Spinal cord (tissue), 10 donors: ENCODE measurements at places on chromosomes 12 and 14.

DNA sequence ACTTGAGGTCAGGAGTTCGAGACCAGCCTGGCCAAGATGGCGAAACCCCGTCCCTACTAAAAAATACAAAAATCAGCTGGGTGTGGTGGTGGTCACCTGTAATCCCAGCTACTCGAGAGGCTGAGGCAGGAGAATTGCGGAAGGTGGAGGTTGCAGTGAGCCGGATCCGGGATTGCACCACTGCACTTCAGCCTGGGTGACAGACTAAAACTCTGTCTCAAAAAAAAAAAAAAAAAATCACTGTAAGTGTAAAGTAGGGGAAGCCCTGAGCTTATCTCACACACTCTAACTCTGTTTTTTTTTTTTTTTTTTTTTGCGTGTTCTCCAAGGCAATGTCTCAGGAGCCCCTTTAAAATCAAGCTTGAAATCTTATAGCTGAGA lies 421 bp upstream of the RBMS2 start:
- no peak for DNase-seq

DNA sequence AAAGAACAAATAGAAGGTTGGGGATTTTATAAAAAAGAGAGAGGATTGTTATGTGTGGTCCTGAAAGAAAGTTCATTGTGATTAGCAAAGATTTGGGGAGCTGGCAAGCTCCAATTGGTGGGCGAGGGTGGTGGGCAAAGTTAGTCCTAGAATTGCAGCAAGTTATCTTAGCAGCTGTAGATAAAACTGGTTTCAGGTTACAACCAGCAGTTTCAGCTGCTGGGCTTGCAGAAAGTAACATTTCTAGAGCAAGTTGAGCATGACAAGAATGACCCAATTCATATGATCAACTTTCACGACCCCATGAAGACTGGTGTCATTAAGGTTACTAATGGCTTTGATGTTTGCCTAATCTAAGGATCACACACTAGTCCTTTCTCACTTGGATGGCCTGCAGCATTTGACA lies 177.9 kb upstream of the NUDT4 start:
- DNase-seq, result no peak

- peak; percentile 24 for DNase-seq
Measured at GRCh38 chr12:79717006-79717405, 26.2 kb upstream of the PAWR start.

DNA sequence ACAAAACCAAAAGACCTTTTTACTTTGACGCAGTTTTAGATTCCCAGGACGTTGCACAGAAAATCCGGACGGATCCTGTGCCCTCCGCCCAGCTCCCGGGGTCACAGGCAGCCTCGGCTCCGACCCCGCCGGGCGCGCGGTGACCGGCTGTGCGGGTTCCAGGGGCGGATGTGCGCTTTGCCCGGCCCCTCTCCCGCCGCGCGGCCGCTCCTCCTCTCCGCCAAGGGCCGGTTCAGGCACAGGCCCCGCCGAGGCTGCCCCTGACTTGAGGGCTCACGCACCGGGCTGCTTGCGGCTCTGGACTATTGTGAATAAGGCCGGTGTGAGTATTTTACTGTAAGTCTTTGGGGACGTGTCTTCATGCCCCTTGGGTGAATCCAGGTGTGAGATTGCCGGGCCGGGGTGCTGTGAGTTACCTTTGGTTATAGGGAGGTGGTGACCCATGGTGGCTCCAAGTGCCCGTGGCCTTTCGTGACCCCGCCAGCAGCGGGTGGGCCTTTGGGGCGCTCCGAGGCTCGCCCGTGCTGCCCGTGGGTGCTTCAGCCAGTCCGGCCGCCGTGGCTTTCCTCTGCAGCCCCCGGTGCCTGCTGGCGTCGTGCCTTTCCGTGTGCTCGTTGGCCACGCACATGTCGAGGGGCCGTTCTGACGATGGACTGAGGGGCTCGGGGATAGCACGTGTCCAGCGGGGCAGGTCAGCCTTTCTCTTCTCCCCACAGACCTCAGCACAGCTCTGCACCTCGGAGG lies 45.9 kb downstream of the NOC4L start:
- no peak for DNase-seq

- no peak for DNase-seq
Measured at GRCh38 chr12:16602412-16602811, 3.5 kb downstream of the LMO3 start.

GRCh38 chr12:69894800-69895383 lies 69.9 kb downstream of the MYRFL start:
- no peak for DNase-seq

DNA sequence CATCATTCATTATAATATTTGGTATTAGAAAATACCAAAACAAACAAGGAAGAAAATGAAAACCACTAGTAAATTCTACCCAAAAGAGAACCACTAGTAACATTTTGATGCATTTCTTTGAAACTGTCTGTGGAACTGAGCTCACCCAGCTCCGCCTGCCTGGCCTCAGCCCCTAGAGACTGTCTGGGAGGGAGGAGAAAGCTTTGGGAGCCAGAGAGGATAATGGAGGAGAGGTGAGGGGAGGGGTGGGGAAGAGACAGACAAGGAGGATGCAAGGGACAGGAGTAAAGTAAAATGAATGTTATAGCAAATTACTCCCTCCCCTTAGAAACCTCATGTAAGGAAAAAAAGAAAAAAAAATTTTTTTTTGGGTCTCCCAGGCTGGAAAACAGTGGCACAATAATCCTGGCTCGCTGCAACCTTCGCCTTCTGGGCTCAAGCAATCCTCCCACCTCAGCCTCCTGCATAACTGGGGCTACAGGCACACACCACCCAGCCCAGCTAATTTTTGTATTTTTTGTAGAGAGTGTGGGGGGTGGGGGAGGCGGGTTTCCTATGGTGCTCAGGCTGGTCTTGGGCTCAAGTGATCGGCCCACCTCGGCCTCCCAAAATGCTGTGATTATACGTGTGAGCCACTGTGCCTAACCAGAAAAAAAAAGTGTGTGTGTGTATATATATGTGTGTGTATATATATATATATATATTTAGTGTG lies 3.2 kb upstream of the MMP19 start:
- DNase-seq, result no peak

GRCh38 chr14:73943083-73943482 lies 6.8 kb downstream of the FAM161B start:
- DNase-seq, result no peak

DNA sequence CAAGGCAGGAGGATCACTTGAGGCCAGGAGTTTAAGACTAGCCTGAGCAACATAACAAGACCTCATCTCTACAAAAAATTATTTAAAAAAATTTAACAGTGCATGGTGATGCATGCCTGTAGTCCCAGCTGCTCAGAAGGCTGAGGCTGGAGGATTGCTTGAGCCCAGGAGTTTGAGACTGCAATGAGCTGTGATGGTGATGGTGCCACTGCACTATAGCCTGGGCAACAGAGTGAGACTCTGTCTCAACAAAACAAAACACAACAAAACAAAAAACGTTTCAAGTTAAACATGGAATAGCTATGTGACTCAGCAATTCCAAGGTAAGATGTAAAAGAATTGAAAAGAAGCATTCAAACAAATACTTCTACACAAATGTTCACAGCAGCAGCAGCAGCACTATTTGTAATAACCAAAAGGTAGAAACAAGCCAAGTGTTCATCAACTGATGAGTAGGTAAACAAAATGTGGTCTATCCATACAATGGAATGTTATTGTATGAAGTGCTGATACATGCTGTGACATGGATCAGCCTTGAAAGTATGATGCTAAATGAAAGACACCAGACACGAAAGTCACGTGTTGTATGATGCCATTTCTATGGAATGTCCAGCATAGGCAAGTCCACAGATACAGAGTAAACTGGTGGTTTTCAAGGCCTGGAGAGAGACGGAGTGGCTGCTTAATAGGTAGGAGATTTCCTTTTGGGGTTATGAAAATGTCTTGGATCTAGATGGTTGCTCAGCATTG lies 31.4 kb downstream of the CFAP251 start:
- no peak for DNase-seq

GRCh38 chr14:75634848-75635247 lies 25.8 kb downstream of the ERG28 start:
- DNase-seq, result no peak

DNA sequence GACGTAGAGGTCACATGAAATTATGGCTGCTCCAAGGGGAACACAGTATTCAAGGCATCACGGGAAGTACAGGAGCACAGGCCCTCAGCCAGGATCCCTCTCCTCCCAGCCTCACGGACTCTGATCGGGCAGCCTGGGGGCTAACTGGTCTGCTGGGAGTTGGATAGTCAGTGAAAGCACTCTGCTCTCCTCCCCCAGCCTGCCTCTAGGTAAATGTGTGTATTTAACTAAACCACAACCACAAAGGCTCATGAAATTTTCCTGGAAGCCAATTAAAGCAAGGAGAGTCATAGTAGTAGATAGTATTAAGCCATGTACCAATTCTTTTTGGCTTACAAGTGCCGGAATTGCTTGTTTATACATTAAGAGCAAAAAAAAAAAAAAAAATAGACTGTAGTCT lies 254.3 kb downstream of the MSRB3 start:
- no peak for DNase-seq

DNA sequence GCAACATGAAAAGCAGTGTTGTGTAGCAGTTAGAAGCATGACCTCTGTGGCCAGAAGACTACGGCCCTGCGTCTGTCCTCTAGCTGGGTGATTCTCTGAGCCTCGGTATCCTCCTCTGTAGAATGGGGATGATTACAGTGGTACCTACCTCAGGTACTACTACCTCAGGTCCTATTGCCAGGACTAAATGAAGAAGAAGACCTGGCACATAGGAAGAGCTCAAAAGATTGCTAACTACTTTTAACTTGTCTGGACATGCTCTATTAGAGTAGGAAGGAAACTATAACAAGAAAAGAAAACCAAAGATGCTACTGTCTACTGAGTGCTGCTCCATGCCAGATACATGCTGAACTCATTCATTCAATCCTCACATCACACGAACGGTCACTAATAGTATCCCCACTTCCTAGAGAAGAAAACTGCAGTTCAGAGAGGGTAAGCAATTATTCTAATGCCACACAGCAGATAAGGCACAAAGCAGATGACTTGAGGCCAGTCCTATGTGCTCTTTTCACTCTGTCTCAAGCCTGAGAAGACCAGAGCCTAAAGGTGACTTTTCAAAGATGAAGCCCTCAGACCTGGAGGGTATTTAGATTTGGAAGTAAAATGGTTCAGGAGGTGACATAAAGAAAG lies 108.1 kb upstream of the HIF1A start:
- no peak for DNase-seq

DNA sequence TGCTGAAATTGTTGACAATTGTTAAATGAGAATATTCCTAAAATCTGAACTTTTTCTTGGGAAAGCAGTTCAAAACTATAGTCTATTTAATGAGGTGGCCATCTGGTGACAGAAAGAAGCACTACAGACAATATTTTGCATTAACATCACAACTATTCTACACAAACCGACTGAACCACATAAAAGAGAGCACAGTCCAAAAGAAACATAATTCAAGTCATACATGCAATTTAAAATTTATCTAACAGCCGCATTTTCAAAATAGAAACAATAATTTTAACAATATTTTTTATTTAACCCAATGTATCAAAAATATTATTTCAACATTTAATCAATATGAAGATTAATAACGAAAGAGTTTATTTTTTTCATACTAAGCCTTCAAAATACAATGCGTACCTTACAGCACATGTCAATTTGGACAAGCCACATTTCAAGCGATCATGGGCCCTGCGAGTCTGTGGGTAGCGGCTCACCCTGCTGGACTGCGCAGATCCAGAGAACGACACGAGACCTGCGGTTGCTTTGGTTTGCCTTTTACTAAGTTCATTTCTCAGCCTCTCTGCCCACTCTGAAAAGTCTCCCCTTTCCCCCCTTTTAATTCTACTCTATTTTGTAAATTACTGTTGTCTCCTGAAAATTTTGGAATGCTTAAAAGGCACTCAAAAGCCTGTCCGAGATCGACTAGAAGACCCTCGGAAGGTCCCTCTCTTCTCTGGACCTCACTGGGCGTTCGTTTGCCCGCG lies 947 bp upstream of the LRRC9 start:
- peak; percentile 28 for DNase-seq

DNA sequence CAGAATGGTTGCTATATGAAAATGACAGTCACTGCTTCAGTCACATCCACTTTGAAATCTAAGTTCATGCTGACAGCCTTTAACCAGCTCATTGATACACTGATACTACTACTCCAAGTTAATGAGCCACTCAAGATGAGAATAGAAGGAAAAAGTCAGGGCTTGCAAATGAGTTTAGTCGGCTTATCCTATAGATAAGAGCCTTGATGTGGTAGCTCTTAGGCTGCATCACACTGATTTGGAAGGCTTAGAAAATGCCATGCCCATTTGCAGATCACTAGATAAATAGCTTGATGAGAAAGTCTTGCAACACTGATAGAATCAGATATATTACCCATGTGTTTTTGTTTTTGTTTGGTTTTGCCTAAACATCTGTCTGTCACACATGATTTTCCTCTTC lies 251.4 kb upstream of the ATXN7L3B start:
- no peak for DNase-seq
